ENCODE measurements at places on chromosomes 4 and X. TPM values are rescaled to one million over a fixed set of nuclear protein-coding genes. Genes with fewer than 3 reads are reported as not detected.

GRCh38 chrX:10021461-10022272 lies 54.5 kb downstream of the CLDN34 start:
- peak; percentile 36 for DNase-seq

DNA sequence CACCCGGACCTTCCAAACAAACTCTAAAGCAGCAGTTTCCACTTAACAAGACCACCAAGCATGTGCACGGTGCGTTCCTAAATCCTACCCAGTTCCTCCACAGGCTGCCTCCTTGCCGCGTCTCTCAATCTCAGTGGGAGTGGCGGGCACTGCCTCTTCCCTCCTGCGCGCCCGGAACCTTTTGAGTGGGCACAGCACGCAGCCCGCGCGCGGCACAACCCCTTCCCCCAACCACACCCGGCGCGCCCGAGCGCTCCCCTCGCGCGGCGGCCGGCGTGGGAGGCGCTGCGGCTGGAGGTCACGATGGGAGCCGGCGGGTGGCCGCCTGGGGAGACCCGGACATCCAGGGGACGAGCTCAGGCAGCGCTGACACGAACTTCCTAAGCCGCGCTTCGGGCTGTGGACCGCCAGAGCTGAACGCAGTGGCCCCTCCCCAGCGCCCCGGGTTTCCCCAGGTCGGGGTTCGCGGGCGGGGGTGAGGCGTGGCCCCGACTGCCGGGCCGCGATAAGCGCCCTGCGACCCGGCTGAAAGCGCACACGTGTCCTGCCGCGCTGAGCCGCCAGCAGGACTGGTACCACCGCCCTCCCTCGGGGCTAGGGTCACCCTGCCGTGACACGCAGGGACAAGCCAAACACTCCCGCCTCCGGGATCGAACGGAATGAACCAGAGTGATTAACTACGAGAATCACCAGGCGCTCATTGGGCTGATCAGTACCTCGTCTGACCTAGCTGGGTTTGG lies at the start of gene ABCG2:
TSS of gene ABCG2 (minus strand) at position 151 of the 740 bp plus-strand sequence. CDS start 18,644 bp downstream, outside the sequence.
- no peak for DNase-seq

DNA sequence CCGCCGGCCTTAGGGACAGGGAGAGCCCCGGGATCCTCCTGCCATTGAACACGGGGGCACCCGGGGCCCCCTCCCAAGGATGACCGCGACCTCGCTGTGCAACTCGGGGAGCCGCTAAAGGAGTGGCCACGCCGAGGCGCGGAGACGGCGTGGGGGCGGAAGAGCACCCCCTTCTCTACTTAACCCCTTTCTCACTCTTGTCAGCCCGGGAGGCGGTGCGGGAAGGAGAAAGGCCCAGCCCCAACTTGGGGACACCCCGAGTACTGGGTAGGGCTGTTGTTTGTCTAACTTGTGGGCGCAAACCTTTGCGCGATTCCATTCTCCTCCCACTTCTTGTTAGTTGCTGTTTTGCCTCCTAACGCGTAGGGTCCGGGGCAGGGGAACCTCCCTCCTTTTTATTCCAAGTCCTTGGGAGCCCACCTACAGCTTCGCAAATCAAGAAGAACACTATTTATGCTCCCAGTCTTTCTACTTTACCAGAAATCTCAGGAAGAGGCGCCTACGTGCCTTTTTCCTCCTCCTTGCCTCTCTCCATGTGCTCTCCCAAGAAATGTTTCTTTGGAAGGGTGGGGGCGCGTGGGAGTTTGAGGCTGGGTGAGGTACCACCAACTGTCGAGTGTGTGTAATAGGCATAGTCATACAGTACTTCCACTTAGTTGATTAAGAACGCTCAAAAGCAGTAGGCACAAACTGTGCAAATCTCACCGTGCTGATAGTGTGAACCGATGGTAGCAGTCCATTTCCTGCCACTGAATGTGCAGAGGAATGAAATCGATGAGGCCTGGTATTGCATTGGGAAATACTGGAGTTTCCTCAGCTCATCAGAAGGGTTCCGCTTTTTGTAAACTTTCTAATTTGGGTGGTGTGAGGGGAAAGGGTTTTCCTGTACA lies 813 bp downstream of the DIAPH2 start:
- DNase-seq, result peak; percentile 55

DNA sequence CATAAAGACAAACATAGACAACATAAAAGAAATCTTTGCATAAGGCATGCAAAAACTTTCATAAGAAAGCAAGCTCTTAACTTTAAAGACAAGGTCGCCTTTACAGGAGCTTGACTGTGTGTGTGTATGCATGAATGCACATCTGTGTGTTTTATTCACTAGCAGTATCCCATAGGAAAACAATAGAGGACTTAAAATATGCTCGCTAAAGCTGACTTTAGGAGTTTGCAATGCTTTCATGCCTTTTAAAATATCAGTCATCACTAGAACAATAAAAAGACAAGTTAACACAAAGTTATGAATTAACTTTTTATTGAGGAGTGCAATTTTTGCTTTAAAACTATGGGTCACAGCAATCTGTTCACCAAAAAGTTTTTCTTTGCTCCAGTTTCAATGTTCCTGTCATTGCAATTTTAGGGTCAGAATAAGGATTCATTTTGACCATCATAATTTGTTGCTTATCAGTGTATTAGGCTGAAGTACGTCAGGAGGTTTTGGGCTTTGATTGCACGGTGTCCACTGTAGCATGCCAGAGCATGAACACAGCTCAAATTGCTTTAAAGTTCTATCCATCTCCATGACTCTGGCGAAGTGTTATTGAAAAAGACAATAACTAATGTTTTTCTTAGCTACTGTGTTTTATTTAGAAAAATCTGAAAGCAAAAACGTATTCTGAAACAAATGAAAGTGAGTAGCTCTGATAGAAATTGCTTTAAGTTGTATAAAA lies 36.9 kb downstream of the ANXA10 start:
- DNase-seq, result no peak

Gene RXFP1
- not detected for total RNA-seq
